Cardiac septum (tissue), 1 donor: ENCODE measurements at places on chromosomes 4 and X.

- DNase-seq, result no peak
These were observed 51.5 kb upstream of the TRPC3 start for GRCh38 chr4:122003335-122003734.

- no peak for DNase-seq
These were observed 48.2 kb upstream of the SPANXN1 start for GRCh38 chrX:145199078-145199477.

DNA sequence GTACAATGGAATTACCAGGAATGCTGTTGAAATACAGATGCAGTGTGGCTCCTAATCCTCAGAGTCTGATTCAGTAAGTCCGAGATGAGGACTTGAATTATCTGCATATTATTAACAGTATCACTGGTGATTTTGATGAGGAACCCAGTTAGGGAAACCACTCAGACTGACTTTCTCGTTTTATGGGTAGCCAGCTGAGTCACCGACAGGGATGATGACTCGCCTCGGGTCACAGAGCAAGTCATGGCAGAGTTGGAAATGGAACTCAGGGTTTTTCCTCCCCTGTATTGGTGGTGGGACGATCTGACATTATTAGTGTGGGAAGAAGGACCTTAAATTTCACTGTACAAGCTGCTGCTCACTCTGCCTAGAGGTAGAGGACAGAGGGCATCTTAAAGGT is 51.3 kb downstream of the RTL9 start:
- DNase-seq, result no peak

DNA sequence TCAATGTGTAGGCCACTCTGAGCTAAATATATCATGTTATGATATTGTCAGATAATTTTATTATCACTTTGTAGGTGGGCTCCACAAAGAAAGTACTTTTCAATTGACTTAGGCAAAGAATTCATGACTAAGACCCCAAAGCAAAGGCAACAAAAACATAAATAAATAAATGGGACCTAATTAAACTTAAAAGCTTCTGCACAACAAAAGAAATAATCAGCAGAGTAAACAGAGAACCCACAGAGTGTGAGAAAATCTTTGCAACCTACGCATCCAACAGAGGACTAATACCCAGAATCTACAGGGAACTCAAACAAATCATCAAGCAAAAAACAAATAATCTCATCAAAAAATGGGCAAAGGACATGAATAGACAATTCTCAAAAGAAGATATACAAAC is 15.2 kb upstream of the PDLIM5 start:
- DNase-seq, result no peak

GRCh38 chr4:101417046-101417445 is 69.7 kb upstream of the PPP3CA start:
- DNase-seq, result no peak
